Activated naive CD4-positive, alpha-beta T cell treated with Interleukin-2 at 50 U/mL for 16 hours (primary cell): ENCODE measurements at places on chromosomes 3 and 15.

DNA sequence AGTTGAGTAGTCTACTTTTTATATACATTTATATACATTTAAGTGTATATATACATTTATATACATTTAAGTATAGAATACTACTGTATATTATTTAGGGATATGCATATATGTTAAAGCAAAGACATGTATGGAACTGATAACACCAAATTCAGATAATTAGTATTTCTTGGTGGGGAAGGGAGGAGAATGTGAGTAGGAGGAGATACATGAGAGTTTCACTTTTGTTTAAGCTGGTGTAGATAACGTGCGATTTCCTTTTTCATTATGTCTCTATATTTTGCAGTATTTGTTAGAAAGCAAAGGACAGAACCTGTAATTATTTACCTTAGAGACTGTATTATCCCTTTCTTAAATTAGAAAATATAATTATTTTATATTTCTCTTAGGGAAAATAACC is 16.6 kb upstream of the NIT2 start:
- no peak for DNase-seq

- no peak for DNase-seq
Observed at GRCh38 chr15:29113336-29114220, 156.0 kb downstream of the NSMCE3 start.

GRCh38 chr15:65642594-65642993 is 20.9 kb downstream of the SLC24A1 start:
- DNase-seq, result no peak

DNA sequence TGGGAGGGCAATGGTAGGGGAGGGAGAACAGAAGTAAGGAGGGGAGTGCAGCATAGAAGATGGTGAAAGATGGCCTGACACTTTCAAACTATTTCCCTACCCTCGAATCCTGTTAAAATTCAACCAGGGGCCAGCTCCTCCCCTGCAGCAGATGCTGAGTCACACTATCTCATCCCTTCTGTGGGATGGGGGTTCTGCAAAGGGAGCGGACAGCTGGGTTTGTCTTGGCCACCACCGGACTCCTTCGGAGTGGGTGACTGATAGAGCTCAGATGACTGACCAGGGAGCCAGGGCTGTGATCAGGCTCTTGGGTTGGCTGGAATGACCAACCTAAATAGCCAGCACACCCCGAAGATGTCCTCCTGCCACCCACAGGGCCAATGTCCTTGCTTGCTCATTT is 33.6 kb upstream of the TMCC1 start:
- no peak for DNase-seq

GRCh38 chr3:72892081-72892775 is 4.4 kb downstream of the GXYLT2 start:
- DNase-seq, result no peak

DNA sequence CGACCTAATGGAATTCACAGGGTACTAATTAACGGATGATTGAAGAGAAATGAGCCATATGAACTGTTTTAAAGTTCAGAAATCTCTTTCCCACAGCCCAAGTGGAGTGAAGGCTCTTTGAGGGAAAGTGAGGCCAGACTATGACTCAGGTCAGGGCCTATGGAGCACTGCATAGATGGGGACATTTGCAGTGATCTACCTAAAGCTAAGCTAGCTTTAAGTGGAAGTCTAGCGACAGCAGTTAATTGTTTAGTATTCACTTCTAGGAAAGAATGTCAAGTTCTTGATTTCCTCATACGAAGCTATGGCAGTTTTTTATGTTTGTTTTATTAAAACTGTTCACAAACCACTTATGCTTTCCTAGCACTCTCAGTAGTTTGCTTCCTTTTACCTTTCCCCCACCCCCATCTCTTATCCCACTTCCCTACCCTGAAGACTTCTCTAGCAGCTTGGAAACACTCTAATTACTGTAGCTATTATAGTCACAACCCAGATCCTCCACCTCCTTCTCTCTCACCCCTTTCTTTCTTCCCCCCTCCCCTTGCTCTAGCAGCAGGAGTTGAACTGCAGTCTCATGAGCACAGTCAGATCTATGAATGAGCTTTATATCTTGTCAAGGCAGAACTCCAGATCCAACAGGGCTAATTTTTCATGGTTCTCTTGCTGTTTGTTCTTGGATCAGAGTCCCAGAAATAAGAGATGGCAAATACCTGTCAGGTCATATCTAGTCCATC is 6.2 kb downstream of the ZNF609 start:
- DNase-seq, result no peak

DNA sequence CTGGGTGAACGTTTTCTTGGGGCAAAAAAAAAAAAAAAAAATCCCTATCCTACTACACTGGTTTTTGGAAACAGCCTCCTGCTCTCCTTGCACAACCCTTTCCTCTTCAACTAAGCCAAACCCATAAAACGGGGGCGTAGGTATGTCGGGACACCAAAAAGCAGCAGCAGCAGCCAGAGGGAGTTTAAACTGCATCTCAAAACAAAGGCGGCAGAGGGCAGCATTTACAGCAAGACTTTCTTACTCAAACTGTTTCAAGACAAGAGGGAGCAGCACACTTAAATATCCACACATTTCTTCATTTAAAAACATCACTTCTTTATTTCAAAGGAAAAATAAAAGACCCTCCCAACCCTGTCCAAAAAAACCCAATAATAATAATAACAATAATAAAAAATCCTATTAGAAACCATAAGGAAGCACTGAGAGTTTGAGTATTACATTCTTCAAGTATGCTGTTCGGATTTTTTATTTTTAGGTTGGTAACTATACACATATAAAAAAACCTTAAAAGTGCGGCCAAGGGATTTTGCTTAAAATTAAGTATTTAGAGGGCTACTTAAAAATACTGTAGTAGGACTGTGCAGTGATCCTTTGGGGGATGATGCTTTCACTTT is 43.9 kb upstream of the PLXND1 start:
- DNase-seq, result peak; percentile 57

DNA sequence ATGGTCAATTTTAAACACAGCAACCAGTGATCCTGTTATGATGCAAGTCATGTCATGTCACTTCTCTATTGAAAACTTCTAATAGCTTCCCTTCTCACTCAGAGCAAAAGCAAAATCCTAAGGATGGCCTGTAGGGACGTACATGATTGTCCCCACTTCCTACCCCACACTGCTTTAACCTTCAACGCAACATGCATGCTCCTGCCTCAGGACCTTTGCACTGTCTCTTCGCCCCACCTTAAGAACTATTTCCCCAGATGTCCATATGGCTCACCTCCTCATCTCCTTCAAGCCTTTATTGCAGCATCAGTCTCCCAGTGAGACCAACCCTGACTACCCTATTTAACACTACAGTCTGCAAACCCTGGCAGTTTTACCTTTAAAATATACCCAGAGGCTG is 214.1 kb upstream of the CHRM5 start:
- no peak for DNase-seq

DNA sequence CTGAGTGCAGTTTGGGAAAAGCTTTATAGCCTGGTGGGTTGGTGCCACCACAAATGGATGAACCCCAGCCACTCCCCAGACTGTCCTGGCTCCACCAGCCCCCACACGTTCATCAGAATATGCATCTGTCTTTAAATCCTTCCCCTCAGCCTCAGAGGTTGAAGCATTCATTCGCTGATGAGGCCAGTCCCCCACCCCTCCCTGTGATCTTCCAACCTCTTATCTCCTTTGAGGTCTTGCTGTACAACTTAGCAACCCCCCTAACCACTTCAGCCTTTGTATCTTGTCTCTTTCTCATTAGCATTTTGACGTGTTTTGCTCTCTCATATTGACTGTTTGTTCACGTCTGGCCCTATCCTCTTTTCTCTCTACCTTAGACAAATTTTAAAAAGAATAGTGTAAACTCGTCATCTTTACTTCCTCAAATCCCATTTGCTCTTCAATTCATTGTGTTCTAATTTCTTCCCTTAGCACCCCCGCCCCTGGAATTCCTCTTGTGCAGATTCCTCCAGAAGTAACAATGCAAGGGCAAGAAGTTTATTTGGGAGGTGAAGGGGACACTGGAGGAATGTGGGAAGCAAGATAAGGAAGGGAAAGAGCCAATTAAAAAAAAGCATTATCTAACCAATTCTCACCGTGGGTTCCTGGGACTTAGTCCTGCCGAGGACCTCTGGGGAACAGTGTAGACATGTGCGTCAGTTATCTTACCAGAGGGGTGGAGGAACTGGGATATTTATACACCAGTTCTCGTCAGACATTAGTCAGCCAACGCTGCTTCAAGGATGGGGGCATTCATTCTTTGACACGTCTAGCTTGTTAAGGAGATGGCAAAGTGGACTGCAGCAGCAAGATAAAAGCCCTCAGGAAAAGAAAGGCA is 38.6 kb downstream of the MOBP start:
- DNase-seq, result no peak

GRCh38 chr15:75347222-75348033 is 589 bp downstream of the NEIL1 start:
- peak; percentile 56 for DNase-seq

GRCh38 chr3:198028718-198029117 is 68.7 kb downstream of the LMLN start:
- no peak for DNase-seq

DNA sequence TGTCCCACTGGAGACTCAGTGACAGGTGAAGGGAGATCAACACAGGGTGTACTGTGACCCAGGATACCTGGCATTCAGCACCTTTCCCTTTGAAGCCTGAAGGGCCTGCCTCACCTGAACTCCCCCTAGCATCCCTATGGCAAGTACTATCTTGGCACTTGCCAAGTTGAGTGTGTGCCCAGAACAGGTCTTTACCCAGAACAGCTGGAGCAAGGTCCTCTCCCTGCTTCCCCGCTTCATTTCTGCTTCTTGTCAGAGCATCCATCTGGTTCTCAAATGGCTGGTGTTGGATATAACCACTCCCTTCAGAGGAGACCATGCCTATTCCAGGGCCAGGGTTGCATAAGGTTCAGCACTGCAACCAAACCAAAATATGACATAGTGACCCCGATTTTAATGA is 73.0 kb downstream of the FAM43A start:
- DNase-seq, result no peak

DNA sequence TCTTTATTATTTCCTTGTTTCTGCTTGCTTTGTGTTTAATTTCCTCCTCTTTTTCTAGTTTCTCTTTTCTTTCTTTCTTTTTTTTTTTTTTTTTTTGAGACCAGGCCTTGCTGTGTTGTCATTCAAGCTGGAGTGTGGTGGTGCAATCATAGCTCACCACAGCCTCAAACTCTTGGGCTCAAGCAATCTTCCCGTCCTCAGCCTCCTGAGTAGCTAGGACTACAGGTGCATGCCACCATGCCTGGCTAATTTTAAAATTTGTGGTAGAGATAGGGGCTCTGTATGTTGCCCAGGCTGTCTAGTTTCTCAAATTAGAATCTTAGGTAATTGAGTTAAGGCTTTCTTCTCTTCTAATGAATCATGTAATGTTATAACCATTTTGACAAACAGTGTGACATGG is 22.4 kb downstream of the SLMAP start:
- DNase-seq, result no peak

DNA sequence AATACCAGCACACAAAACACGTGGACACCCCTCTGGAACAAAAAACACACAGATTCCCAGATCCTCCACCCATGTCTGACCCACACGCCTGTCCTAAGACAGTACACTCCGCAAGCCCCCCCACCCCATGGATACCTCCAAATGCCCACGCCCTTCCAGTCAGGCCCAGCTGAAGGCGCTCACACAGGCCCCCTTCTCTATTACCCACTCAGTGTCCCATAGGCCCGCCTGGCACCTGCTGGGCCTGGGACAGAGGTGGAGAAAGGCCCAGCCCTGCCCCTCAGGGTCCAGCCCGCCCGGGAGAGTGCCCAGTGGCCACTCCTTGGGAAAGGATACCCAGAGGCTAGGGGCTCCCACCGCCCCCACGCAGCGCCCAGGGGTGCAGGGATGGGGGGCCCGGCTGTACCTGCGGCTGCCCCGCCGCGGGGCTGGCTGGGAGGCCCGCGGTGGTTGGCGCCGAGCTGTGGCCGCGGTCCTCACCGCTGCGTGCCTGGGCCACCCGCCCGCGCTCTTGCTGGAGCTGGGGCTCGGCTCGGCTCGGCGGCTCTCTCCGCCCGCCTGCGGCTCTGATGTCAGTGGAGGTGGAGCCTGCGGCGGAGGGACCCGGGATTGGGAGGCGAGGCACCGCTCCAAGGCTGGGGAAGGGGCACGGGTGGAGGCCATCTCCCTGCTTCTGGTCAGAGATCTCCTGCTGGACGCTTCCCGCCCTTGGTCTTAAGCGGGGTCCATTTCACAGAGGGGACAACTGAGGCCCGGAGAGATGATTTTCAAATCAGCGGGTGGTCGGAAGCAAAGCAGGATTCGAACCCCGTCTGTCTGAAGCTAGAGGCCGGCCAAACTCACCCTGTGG is at the start of gene CAMK1:
Gene CAMK1 (minus strand): TSS at position 522 of the 850 bp plus-strand sequence. CDS start 2,198 bp downstream, outside the sequence.
- DNase-seq, result peak; percentile 71

GRCh38 chr3:113773381-113773780 is 26.5 kb downstream of the ATP6V1A start:
- no peak for DNase-seq

DNA sequence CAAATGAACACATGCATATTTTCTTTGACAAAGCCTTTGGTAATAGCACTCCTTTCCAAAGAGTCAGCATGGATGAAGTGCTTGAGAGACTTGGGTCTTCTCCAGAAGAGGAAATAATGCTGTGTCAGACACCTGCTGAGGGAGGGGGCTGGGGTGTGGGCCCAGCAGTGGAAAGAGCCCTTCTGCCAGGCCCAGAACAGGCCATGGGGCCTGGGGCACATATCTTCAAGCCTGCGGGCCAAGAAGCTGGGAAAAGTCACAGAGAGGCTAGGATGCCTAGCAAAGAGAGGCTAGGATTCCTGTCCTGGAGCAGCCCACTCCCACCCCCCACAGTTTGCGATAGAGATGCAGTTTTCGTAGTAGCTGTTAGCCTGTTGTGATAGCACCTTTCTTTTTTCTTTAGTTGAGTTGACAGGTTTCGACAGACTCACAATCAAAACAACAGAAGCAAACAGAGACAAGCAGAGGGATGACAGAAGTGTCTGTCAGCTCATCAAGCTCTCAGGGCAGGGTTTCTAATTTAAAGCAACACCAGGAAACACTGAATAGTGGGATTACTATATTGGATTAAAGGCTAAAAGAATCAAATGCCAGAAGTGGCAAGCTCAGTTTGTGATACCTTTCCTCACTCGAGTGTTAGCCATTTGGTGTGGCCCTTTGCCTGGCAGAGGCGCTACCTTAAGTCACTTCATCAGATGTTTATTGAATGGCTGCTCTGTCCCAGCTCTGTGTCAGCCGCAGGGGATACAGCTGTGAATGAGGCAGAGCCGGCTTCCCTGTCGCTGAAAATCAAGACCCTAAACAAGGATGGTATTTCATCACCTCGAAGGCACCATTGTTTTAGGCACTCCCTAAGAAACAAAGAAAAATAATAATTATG is 19.0 kb downstream of the CMTM7 start:
- DNase-seq, result no peak

- no peak for DNase-seq
Observed at GRCh38 chr3:191378142-191378812, 48.0 kb upstream of the UTS2B start.

GRCh38 chr3:43769885-43770425 is 79.2 kb downstream of the ABHD5 start:
- DNase-seq, result peak; percentile 50

- DNase-seq, result no peak
Observed at GRCh38 chr15:79640206-79640605, 208.1 kb downstream of the MINAR1 start.
